ENCODE measurements at places on chromosomes 4 and X.

GRCh38 chr4:116724249-116724648 lies 361.1 kb downstream of the TRAM1L1 start:
- DNase-seq, result no peak

- no peak for DNase-seq
Observed at GRCh38 chr4:123469245-123469644, 72.7 kb downstream of the SPRY1 start.

GRCh38 chr4:79259242-79259641 lies 66.6 kb downstream of the NAA11 start:
- DNase-seq, result no peak

GRCh38 chr4:20359692-20360091 lies 108.0 kb downstream of the SLIT2 start:
- DNase-seq, result no peak

- no peak for DNase-seq
Observed at GRCh38 chr4:77045490-77045889, 30.3 kb downstream of the CCNI start.

- DNase-seq, result no peak
Observed at GRCh38 chr4:109676886-109677285, 26.4 kb downstream of the CASP6 start.

GRCh38 chrX:21870494-21870893 lies 14.7 kb downstream of the YY2 start:
- no peak for DNase-seq

DNA sequence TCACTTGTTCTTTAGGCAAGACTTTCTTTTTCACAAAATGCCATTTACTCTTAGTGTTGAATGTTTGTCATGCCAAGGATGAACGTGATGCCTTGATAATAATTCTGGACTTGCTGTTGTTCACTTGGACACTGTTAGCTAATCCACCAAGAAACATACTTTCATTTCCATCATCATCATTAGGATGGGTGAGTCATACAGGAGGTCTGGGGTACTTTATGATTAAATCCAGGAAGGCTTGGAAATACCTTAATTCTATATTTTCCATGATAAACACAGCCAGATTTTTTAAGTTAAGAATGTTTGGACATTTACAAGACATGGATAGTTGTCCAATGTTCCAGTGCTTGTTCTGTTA lies 260.7 kb upstream of the GIMD1 start:
- no peak for DNase-seq

DNA sequence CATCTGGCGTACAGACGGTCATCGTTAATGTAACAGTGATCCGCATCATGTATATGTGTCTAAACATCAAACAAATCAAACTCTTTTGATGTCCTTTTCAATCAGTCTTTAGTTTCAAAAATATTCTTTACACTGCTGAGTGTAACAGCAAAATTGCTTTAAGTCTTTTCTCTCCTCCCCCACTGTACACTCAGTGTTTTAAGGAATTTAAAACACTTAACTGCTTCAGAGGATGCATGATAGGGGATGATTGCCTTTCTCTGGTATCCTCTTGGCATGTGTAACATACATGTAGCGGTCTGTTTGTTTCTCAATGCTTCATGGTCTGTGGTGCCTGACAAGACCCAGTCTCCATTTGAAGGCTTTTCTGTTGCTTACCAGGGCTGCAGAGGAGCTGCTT lies 41.6 kb downstream of the LIMCH1 start:
- no peak for DNase-seq

DNA sequence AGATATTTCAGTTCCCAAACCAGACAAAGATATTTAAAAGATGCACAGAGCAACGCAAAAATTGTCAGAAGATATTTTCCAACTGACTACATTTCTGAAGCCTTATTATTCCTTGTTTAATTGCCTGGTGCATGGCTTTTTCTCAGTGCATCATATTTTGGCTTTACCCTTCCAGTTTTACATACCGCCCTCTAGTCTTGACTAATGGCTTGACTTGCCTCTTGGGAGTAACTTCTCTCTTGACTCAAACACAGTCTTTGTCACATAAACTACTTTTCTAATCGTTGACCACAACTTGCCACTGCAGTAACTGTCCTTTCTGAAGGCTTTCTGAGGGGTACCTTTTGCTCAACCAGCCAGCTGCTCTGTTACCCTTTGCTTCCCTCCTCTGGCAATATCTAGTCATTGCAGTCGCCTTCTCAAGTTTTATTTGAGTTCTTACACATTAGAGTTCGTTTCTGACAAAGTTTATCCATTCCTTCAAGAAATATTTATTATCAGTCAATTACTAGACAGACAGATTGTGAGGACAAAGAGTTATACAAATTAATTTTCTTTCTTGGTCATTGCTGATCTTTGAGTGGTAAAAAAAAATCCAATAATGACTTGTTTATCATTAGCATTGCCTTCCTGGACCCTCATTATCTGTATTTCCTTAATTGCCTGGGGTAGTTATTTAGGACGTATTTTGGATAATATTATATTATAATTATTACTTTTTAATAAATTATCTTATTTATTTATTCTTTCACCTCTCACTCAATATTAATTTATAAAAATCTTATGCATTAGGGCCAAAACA lies 506.9 kb upstream of the PCDH10 start:
- DNase-seq, result no peak

Data from stimulated activated CD4-positive, alpha-beta T cell treated with anti-CD3 and anti-CD28 coated beads, Interleukin-2, amount 100 ng/mL, for 24 hours (primary cell).